ENCODE measurements at places on chromosomes 13 and 19. TPM values are rescaled to one million over a fixed set of nuclear protein-coding genes. Genes with fewer than 3 reads are reported as not detected.
A peak's percentile ranks its signal among the peaks of the same experiment; 100 is the strongest.

DNA sequence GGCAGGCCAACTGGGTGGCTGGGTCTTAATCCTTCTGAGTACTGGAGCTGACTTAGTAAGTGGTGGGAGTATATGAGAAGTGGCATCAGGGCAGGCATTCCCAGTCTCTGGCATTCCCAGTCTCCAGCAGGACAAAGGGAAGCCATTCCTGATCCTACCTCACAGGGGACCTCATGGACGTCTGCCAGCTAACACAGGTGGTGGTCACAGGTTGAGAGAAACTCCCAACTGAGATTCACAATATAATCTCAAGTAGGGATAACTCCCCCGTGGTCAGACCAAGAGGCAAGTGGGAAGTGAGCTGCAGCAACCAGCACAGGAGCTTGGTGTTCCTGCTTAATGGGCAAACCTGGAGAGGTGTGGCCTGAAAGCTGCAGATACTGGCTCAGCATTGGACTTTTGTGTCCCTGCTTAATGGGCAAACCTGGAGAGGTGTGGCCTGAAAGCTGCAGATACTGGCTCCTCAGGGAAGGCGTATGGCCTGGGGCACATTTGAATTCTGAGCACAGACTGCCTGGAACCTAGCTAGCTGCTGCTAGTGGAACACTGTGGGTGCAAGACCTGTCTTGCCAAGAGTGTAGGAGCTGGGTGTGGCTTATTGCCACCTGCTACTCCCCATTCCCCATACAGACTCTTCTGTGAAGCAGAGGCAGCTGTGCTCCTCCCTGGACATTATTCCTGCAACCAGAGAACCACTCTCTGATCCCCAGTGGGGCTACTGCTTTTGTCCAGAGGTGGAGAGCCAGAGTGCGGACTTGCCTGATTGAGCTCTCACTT is 25.9 kb upstream of the OR10H2 start:
- no peak for DNase-seq

- no peak for DNase-seq
Measured at GRCh38 chr19:43984687-43985000, 656 bp downstream of the ZNF155 start.

- DNase-seq, result peak; percentile 68
Measured at GRCh38 chr19:2261438-2262172, 5.4 kb upstream of the JSRP1 start.

GRCh38 chr13:25860265-25860664 is 191.6 kb downstream of the SHISA2 start:
- no peak for DNase-seq

GRCh38 chr19:6568816-6569215 is 22.1 kb downstream of the CD70 start:
- no peak for DNase-seq

GRCh38 chr19:17210296-17210695 is 4.9 kb upstream of the USE1 start:
- DNase-seq, result no peak

- no peak for DNase-seq
Measured at GRCh38 chr19:19409631-19410030, 4.2 kb downstream of the GATAD2A start.

- DNase-seq, result no peak
Measured at GRCh38 chr13:54637366-54637765, 1608.8 kb downstream of the OLFM4 start.

DNA sequence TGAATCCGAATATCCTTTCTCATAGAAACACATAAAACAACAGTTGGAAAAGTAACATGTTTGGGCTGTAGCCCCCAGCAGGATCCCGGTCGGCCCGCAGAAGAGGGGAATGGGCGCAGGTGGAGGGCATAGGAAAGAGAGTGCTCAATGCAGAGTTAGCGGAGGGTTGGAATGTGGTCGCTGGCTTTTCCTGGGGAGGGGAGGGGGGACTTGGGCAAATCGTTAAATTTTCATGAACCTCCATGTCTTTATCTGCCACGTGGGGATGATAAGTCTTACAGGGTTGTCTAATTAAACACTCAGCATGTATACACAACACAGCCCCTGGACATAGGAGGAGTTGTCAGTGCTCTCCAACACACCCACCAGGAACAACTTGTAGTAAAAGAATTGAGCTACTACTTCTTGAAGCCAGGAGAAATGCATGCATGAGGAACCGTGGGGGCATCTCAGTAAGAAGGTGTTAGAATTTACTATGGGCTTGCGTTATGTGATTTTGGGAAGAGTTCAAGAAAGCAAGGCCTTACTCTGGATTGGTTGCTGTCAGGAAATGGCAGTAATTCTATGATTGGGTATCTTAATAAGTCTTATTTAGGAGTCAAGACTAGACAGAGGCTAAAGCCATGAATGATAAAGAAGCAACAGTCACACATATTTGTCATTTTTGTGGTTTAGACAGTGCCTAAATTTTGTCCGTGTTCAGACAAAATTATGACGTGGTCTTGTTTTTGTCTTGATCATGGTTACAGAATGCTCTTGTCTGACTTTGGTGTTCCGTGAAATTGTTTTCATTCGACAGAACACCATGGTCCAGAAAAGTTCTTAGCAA is 671 bp upstream of the SLC46A3 start:
- no peak for DNase-seq

DNA sequence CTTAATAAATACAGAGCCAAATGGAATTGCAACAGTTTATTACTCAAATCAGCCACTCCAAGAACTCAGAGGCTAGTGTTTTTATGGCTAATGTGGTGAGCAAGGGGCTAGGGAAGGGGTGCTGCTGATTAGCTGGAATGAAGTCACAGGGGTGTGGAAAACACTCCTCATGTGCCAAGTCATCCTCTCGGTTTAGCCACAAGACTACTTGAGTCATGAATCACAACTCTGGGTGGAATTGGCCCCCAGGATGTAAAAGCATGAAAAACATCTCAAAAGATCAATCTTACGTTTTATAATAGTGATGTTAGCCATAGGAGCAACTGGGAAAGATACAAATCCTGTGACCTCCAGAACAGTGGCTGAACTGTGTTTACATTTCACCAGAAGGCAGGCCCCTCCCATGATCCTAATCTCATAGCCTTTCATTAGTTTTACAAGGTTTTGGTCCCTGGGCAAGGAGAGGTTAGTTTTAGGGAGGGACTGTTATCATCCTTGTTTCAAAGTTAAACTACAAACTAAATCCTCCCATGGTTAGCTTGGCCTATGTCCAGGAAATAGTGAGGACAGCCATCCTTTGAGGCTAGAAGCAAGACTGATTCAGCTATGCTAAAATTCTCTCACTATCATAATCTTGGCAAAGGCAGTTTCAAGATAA is 2020.1 kb upstream of the PCDH20 start:
- DNase-seq, result no peak

- DNase-seq, result no peak
Measured at GRCh38 chr13:48151363-48152161, 56.7 kb upstream of the MED4 start.

DNA sequence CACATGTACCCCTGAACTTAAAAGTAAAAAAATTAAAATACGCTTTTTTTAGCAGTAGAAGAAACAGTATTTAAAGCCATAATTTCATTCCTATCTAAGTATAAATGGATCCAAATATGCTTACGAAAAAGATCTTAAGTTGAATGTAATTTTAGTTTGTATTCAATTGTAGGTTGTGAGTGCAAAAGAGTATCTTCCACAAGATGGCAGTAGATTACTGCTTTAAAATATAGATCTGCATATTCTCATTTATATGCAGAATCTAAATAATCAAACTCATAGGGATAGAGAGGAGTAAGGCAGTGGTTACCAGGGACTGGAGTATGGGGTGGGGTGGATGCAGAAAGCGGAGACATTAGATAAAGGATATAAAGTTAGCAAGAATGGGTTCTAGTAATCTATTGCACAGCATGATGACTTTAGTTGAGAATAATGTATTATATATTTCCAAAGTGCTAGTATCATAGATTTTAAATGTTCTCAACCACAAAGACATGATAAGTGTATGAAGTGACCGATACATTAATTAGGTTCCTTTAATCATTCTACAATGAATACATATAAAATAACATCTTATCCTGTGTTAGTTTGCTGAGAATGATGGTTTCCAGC is 14.2 kb downstream of the OR7A17 start:
- DNase-seq, result no peak

GRCh38 chr19:41627966-41628675 is 1.2 kb upstream of the CEACAM4 start:
- DNase-seq, result no peak

The ATCAY gene
- not detected for total RNA-seq

The CD22 gene
- 15.8 TPM for total RNA-seq

The RETN gene
- 12.5 TPM for total RNA-seq

The CD37 gene
- total RNA-seq, result 101 TPM

The AMER2 gene
- not detected for total RNA-seq

The POGLUT2 gene
- total RNA-seq, result 5.1 TPM

The HPN gene
- total RNA-seq, result 36.4 TPM
